ENCODE measurements at places on chromosomes 6 and 20. TPM values are rescaled to one million over a fixed set of nuclear protein-coding genes. Genes with fewer than 3 reads are reported as not detected.
A peak's percentile ranks its signal among the peaks of the same experiment; 100 is the strongest.

- peak; percentile 46 for DNase-seq
Observed at GRCh38 chr6:117555882-117556498, 46.3 kb downstream of the GOPC start.

Gene SCRT2
- not detected for polyA plus RNA-seq

Gene IRF4
- 8.2 TPM for polyA plus RNA-seq

Gene HBS1L
- polyA plus RNA-seq: 70.5 TPM

GRCh38 chr20:58650181-58650775, 805 bp upstream of the STX16 start:
- no peak for DNase-seq

- DNase-seq: no peak
Observed at GRCh38 chr6:20178327-20178726, 33.9 kb downstream of the MBOAT1 start.

- no peak for DNase-seq
Observed at GRCh38 chr6:121885399-121886152, 450.1 kb downstream of the GJA1 start.

GRCh38 chr6:145865175-145865574, 50.6 kb upstream of the FBXO30 start:
- DNase-seq: no peak

- DNase-seq: no peak
Observed at GRCh38 chr6:157539900-157540752, 159.1 kb downstream of the ZDHHC14 start.

DNA sequence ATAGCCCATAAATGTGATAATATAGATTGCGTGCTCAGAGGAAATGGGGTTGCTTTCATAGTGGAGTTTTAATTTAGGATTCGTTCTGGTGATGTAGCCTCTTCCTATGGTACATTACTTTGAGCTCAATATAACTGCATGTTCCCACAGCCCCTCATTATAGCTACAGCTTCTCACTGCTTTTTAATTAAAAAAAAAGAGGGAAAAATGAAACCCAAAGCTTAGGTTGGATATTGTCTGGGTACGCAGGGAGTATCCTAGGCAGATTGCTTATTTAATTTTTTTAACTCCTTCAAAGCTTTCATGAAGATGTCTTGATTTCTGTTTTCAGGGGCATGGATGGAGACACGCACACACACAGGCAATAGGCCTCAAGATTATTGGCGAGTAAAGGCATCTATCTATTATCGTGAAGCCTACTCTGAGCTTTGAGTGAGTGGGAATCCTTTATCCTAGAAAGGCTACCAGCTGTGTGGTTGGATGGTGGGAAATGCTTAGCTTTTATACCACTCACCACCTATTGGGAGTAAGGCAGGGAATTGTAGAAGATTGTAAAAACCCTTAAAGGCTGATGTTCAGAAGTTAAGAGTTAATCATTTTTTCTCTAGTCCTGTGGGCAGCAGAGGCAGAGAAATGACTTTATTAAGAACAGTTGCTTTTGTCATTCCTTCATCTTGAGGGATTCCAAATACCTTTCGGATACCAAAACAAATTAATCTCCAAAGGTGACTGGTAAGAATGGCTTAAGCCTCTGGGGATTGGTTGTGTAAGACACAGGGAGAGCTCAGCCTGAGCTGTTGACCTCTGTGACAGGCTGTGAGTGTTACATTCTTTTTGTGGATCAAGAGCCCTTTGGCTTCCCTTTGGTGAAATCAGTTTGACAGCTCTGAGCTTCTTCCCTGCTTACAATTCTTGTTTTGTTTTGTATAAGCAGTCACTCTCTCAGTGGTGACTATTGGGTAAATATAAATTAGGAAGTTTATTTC, 33.4 kb downstream of the CTNNBL1 start:
- no peak for DNase-seq

- DNase-seq: no peak
Observed at GRCh38 chr6:111894272-111894671, 21.0 kb upstream of the FYN start.

Gene TFAP2D
- polyA plus RNA-seq: not detected

DNA sequence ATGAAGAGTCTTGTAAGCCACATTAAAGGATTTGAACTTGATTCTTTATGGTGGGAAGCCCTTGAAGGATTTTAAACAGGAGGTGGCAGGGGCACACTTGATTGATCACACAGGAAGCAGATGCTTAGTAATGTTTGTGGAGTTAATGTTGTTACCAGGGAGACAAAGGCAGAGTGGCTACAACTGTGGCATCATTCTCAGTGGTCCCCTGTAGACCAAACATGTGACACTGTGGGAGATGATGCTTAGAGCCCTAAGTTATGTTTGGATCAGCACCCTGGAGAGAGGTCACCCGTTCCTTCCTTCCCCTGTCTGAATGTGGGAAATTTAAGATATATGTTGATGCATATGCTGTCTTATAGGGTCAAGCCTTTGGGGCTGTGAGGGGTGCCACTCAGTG, 53.2 kb downstream of the EIF2S2 start:
- peak; percentile 62 for DNase-seq

DNA sequence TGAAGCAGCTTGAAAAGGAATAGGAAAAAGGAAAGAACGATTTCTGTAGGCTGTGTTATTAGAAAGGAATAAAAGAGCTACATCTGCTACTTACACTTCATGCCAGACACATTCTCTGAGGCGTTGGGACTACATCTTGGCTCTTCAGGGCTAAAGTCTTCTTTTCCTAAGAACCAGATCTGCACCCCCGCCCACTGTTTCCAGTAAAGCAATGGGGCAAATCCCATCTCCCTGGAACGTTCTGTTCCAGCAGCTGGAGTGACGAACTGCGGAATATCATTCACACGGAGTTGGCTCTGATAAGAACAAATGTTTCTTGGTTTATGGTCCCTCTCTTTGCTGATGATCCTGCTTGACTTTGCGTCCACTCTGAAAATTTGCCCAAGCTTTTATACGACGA, 26.9 kb downstream of the FAM50B start:
- DNase-seq: no peak

DNA sequence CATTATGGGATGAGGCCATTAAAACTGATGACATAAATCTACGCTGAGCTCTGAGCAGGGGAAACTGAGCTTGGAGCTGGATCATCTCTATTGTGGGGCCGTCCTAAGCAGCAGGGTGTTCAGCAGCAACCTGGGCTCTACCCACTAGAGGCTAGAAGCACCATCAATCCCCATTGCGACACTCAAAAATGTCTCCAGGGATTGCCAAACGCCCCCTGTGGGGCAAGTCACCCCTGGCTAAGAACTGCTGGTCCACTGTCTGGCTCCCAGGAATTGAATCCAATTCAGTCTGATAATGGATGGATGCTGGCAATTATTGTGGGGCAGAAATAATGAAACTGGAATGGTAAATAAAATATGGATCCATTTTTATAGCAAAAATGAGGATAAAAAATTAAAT, 38.2 kb downstream of the PMEPA1 start:
- DNase-seq: no peak

Gene C4A
- polyA plus RNA-seq: not detected

DNA sequence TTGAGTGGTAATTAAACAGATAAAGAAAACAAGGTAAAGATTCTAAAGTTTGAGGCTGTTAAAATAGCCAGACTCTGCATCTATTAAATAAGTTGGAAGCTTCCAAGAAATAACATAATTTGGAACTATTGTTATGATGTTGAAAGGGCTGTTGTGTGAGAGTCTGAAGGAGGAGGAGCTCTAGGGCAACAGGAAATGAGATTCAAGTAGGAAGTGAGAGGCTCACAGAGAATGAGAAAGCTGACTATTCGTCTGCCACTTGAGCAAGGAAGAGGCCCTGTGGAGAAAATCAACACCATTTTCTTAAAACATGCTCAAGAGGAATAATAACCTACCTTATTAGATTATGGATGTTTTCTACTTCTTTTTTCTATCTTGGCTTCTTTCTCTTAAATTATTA, 185.2 kb downstream of the SLC24A3 start:
- DNase-seq: no peak

DNA sequence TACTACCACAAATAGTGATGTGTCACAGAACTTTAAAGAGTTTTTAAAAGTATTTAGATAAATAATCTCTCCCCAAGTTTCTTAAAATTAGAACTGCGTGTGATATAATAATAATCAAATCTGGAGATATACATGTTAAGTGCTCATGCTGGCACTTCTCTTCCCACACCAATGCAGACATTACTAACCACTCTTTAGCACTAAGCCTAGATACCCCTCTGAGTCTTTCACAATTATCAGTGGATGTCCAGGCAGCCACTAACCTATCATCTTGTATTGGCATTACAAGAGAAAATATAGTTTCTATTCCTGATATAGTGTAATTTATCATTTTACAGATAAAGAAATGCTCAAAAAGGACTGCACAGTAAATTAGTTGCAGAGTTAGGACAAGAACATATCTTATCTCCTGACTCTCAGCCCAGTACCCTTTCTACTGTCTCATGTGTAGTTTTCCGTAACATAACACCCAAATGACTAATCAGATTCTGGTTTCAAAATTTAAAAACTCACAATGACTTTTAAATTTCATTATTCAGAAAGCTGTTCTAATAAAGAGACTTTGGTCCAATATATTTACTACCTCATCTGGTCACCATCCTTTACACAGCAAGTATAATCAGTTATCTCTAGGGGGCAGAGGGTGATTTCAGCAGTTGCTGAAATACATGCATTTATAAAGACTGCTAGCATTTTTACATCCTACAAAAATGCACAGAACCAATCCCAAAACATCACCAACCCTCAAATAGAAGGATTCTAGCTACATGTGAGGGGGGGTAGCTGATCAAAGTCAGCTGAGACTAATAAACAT, 215.5 kb upstream of the MCHR2 start:
- no peak for DNase-seq

- no peak for DNase-seq
Observed at GRCh38 chr20:2585811-2586210, 49.4 kb downstream of the TMC2 start.

DNA sequence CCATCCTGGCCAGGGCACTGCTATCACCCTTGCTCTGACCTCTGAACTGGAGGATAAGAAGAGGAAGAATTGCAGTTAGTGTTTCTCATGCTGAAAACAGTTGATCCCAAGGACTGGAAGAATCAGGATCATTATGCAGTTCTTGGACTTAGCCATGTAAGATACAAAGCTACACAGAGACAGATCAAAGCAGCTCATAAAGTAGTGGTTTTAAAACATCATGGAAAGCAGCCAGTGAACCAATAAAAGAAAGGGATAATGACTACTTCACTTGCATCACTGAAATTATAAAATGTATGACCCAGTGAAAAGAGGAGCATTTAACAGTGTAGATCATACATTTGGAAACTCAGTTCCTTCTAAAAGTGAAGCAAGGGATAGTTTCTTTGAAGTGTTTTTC, 47.7 kb downstream of the DNAH8 start:
- DNase-seq: no peak

- DNase-seq: no peak
Observed at GRCh38 chr6:109794201-109794923, 103.3 kb downstream of the FIG4 start.

DNA sequence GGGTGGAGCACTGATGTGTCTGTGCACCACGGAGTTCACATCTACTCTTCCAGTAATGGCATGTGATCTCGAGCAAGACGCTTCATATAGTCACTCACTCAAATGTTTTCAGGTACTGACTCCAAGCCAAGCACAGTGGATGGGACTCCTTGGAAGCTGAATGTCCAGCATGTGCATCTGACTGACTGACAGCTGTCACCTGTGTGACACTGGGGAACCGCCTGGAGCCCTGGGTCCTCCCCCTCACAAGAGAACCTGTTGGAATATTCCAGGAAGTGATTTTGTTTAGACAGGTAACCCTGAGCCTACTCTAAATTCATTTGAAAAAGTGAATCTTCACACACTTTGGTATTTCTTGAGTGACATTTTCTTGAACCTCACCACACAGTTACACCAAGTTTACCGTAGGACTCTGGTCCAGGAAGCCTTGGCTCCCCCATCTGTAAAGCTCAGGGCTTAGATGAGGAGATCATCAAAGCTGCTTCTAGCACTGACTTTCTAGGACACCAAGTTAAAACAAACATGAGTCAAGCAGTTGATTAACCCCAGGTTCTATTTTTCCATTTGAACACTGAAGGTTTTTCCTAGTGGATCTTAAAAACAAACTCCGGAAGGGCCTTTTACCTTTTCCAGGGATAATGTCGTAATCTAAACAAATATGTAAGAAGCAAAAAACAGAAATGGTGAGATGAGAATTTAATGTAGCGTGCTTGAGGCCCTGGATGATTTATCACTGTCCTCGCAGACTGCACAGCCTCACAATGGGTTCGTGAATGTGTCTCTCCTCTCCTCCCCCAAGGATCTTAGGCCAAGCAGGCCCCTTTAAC, 50.1 kb downstream of the EDN3 start:
- no peak for DNase-seq

Gene IL22RA2
- not detected for polyA plus RNA-seq

DNA sequence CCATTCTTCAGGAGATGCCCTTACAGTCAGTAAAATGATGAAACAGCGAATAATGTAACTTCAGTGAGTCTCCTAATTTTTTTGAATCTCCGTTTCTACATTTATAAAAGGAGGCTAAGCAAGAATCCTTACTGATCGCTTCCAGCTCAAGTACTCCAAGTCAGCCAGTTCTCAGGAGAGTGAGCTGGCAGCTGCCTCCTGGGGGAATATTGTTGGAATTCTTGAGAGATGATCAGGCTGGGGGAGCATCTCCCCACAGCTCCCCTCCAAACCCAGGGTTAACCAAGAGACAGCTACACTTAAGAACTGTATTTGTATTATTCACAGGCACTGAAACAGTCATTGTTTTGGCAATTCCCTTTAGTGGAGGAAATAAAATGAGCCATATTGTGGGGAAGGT, 89.1 kb upstream of the PCSK2 start:
- DNase-seq: no peak

- DNase-seq: no peak
Observed at GRCh38 chr6:114762145-114762544, 419.3 kb upstream of the HS3ST5 start.
